ENCODE measurements at places on chromosomes 12 and 14.

DNA sequence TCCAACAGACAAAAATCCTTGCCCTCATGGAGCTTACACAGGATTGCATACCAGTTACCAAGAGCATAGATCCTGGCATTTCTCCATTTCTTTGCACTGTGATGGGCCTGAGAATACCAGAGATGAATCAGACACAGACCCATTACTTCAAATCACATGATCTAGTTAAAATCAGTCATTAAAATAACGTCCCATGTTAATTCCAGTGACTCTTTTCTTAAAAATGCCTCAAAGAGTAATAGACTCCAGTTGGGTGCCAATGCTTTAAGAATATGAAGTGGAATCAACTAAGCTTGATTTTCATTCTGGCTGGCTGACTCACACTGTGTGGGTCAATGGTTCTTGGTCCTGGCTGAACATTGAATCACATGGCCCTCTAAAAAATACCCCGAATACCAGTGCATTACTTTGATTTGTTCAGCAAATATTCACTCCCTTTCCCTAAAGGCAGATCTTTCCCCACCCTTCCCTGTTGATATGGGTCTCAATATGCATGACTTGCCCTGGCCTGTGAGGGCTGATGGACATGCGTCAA is 11.0 kb downstream of the ASB2 start:
- no peak for DNase-seq

DNA sequence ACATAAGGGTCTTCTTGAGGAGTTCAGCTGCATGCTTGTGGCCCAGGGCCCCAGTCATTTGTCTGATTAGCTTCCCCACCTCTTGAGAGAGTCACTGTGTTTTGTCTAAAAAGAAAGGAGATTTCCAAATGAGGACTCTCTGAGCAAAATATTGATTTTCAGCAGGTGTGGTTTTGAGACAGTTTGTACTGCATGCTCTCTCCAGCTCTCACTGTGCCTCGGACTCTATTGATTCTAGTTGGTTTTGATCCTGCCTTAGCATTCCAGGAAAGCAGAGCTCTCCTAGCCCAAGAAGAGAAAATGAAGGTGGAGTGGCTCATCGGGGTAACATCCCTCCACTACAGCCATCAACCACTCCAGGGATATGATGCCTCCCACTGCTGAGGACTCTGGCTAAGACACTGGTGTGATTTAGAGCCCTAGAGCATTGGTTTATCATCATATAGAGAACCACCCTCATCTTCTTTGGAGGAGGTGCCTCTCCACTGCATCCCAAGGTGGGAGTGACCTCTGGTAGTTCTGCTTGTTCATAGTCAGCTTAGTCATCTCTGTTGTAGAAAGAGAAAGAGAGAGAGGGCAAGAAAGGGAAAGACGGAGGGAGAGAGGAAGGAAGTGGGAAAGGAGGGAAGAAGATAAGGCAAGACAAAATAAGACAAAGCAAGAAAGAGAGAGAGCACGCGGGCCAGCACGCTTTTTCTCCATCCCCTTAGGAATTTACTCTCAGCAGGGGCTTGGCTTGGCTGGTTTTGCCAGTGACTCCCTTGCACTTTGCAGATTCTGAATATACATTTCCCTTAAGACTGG is 365.6 kb downstream of the DPF3 start:
- DNase-seq = no peak

DNA sequence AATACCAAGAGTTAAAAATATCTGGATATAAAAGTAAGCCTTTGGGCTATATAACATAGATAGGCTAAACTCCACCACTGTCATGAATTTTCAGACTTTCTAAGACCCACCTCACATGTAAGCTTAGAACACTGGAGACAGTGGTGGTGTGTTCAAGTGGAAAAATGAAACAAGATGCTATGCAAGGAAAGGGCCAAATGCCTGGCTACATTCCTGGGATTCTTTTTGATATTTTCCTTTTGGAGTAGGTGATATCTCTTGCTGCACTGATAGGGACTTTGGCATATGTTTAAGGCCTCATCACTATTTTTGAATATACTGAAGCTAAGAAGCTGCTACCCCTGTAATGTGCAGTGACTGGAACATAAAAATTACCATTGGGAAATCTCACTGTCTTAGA is 341.3 kb downstream of the SLC16A7 start:
- DNase-seq = no peak

DNA sequence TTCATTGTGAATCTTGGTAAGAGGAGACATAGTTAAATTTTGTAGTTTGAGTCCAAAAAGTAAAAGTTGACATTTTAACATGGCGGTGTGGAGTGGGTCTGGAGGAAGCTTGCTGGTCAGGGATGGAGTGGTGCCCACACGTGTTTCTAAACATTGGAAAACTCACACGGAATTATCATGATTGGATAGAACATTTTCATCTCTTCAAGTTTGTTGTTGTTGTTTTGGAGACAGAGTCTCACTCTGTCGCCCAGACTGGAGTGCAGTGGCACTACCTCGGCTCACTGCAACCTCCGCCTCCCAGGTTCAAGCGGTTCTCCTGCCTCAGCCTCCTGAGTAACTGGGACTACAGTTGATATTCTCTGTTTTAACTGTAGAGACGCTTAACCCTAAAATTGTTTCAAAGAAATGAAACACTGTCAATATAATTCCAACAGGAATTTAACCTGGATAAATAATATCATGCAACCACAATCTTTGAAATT is 502 bp upstream of the MBIP start:
- no peak for DNase-seq

GRCh38 chr12:50825372-50825838 is 17.3 kb upstream of the TMPRSS12 start:
- DNase-seq = no peak

GRCh38 chr14:96086574-96087077 is 47.5 kb downstream of the C14orf132 start:
- DNase-seq = no peak

DNA sequence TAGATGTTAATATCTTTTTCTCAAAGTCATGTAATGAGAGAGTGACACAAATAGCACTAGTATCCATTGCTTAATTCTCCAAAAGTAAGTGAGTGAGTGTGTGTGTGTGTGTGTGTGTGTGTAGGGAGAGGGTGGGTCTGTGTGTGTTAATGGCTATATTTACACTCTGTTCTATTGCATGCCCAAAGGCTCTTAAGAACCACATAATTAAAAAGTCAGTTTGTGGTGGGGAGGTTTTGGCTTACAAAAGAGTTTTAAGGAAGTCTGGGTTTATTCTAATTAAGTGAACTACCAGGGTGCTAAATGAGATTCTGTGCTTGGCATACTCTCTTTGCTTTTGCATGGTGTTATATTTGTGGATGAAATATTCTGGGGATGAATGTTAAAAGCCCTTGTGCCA is 1897.6 kb upstream of the FLRT2 start:
- DNase-seq = no peak

DNA sequence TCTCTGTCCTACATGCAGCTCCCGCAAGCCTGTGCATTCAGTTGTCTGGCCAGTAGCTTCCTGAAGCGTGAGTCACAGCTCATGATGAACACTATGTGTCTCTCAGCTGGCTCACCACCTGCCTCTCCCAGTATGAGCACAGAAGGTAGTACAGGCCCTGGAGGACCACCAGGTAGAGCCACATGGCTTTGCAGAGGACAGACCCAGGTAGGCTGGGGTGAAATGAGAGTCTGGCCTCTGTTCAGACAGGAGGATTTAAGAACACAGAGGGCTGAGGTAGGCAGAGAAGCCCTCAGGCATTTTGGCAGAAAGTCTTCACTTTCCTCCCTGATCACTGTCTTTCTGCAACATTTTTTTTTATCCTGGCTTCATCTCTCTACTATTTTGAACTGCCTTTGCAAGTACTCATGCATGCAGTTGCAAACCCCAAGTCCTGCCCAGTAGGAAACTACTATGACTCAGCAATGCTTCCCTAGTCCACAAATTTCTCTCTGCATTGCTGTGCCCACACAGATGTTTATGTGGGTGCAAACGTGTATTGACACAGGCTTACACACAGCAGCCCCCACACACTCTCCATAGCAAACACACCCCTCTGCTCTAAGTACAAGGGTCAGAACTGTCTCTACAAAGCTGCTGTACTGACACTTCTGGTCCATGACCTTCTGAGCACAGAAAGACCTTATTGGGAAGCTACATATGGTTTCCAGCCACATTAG is 7.2 kb upstream of the SDR9C7 start:
- DNase-seq = peak; percentile 28

GRCh38 chr12:43912859-43913258 is 77.0 kb downstream of the TMEM117 start:
- DNase-seq = no peak

DNA sequence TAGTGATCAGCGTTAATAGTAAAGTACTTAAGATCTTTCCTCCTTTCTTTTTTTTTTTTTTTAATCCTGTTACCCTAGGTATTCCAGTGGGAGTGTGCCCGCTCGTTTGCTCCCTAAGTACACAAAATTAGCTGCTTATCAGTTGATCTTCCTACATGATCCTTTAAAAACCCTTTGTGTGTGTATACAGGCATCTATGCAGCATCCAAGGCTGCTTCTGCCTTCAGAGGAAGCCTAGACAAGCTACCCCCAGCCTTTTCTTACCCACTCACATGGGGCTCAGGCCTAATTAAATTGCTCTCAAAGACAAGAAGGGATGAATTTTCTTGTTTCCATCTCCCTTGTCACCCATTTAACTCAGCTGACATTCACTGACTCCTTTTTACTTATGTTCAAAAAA is 343.4 kb upstream of the LMO3 start:
- DNase-seq = no peak

GRCh38 chr14:34211732-34212131 is 250.3 kb downstream of the SPTSSA start:
- no peak for DNase-seq

GRCh38 chr12:78799649-78800048 is 64.9 kb upstream of the SYT1 start:
- no peak for DNase-seq

- peak; percentile 52 for DNase-seq
These were observed 1.6 kb downstream of the SUDS3 start for GRCh38 chr12:118377884-118378470.

- DNase-seq = no peak
These were observed 46.7 kb upstream of the GUCY2C start for GRCh38 chr12:14743061-14743460.

- DNase-seq = no peak
These were observed 10.3 kb downstream of the RBM23 start for GRCh38 chr14:22908601-22909000.

DNA sequence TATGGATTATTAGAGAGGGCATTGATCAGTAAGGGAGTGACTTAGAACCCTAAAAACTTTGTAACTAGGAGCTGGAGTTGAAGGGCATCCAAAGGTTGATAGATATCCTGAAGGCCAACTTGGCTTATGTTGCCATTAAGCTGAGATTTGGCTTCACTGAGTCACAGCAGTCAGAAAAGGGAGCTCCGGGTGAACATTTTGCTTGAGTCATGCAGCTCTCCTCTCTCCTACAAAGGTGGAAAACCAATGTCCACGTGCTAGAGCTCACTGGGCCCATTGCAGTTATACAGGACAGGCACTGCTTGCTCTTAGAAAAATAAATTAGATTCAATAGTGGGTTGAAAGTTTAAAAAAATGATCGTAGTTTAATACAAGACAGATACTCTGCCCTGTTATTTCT is 87.3 kb upstream of the LRIG3 start:
- no peak for DNase-seq

DNA sequence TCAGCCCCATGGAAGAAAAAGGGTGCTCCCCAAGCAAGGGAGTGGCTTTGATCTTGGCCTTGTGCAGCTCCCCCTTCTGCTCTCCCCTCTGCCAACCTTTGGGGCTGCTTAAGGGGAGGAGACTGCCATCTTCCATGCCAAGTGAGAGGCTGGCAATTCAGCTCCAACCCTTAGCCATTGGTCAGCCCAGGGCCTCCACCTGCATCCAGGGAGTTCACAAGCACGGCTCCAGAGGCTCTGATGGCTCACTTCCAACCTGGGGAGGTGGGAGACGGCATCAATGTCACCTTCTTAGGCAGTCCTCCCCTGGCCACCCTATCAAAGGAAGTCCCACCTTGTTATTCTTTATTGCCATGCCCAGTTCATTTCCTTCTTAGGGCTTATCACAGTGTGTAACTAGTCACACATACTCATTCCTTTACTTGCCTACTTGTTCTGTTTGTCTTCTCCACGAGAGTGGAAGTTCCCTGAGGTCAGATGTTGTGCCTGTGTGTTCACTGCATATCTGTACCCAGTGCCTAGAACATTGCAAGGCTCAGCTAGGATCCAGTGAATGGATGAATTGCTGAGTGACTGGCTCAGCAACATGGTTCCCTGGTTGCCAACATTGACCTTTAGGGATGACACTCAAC is 5.0 kb downstream of the HDAC7 start:
- DNase-seq = no peak

GRCh38 chr12:15005064-15005463 is 32.2 kb downstream of the PDE6H start:
- DNase-seq = no peak

DNA sequence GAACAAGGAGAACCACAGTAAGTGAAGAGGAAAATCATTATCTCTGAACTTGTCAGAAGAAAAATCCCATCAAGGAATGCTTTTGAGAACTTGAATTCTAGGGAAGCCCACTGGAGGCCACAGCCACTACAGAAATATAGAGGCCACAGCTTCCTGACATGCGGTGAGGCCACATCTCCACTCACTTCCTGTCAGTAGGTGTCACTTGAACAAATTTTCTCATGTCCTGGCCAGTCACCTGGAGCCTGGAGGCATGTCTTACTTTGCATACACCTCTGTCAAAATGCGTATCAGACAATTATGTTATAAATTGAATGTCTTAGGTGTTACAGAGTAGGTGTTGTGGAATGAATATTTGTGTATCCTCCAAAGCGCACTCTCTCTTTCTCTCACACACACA is 370.3 kb downstream of the DAD1 start:
- DNase-seq = no peak

DNA sequence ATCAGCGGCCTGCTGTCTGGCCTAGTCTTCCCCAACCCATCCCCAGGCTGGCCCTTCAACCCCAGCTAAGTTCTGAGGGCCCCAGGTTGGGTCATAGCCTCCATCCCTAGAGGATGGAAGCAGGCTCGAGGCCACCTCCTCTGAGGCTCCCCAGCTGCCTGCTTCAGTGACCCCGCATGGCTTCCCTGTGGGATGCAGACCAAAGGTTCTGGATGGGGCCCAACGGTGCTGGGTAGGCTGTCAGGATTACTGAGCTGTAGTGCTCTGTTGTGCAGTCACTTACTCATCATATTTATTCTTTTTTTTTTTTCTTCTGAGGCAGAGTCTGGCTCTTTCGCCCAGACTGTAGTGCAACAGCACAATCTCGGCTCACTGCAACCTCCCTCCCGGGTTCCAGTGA is 92.0 kb downstream of the IRF2BPL start:
- DNase-seq = no peak

- no peak for DNase-seq
These were observed 50.6 kb upstream of the NUAK1 start for GRCh38 chr12:106189341-106189740.
